ENCODE measurements at places on chromosomes 12 and 14.

DNA sequence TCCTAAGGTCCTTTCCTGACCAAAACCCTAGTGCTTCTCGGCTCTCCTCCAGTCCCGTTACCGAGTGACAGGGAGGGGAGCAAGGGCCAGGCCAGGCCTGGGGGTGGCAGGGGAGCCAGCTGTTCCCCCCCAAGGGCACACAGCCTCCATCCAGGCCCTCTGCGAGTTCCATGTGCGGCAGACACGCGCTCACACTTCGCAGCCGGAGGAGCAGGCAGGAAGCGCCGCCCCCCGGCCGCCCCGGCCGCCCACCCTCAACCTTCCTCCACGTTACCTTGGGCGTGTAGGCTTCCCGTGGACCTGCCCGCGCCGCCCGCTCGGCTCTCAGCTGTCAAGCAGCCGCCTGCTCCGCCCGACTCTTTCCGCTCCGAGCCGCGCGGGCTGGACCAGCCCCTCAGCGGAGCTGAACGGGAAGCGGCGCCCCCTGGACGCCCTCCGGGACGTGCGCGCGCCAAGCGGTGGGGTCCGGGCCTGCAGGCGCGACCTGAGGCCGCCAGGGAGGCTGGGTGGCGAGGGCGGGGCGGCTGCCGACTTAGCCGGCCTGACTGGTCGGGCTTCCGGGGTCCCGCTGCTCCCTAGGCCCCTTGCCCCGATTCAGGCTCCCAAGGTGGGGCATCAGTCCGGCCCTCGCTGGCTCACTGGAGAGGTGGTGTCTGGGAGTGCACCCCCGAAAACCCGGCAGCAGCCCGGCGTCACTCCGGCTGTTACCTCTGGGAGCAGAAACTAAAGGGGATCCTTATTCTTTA is at the start of gene CRACR2A:
CRACR2A (minus strand) TSS at position 369 of the 746 bp plus-strand sequence. CDS start 56,110 bp downstream, outside the sequence.
- peak; percentile 48 for DNase-seq

GRCh38 chr14:100383727-100384158 is 60.6 kb downstream of the SLC25A47 start:
- peak; percentile 52 for DNase-seq

DNA sequence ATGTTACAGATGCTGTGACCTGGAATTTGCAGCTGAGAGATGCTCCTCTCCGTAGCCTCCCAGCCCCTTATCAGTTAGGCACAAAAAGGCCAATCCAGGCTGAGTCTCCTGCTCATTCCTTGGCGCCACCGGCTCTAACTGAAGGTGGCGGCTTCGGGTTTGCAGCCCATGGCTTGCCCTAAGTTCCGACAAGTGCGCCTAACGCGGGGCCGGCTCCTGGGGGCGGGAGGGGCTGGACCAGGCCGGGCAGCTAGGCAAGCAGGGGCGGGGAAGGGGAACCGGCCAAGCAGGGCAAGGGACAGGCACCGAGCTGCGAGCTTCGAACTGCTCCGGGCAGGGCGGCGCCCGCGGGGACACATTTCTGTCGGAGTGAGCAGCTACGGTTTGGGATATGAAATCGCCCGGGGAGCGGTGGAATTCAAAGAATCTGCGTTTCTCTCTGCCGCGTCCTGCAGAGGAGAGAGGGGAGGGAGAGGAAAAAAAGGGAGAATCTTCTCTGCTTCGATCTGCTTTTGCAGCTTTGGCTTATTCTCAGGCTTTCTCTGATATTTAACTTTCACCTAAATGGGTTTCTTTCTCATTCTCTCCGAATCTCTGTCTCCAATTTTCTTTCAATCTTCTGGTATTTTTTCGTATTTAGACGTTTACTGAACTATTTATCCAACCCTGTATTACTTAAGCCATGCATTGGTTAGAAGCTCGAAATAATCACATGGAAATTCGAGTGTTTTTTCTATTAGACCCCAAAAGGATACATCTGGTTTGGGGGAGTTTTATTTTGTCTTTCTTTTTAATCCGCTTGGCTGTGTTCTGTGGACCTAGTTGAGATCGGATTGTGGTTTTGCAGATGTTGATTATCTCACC is 1.6 kb upstream of the HOXC12 start:
- DNase-seq, result no peak

DNA sequence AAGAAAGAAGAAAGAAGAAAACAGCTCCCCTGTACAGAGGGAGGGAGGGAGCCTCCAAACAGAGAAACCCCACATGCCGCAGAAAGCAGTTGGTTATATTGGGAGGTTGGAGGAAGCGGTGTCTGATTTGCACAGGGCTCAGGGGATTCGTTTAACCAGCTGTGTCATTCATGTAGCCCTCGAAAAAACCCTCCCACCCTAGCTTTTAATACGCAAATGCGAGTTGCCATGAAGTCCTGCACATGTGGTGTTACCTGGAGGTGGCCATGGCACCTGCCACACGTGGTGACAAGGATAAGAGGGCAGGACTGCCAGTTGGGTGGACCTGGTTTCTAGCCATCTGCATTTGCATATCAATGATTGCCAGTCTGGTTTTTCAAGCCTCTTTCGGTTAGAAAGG is 40.9 kb downstream of the TMEM30B start:
- no peak for DNase-seq

- no peak for DNase-seq
These were observed 557.4 kb upstream of the SEL1L start for GRCh38 chr14:82091097-82091496.
